Bone marrow (tissue), 2 donors: ENCODE measurements at places on chromosomes 4 and X.

- no peak for DNase-seq
Measured at GRCh38 chr4:185592845-185593488, 57.7 kb upstream of the PDLIM3 start.

GRCh38 chrX:118116713-118117550 is at the start of gene KLHL13:
Gene KLHL13 (minus strand): TSS chrX:118116810. CDS start chrX:118028473, 88,337 bp downstream.
- DNase-seq: peak; percentile 18

DNA sequence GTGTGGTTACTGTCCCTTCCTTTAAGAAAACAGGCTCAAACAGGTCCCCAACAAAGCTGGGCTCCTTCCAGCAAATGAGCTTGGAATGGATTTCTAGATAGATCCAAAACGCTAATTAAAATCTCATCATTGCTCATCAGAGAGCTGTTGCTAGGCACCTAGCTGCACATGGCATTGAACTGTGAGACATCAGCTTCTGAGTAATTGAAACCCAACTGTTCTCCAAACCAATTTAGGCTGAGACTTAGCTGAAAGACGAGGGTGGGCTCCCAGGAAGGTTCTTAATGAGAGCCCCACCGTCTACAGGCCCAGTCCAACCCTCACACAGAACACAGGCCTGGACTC is 59.1 kb downstream of the FAM184B start:
- no peak for DNase-seq

DNA sequence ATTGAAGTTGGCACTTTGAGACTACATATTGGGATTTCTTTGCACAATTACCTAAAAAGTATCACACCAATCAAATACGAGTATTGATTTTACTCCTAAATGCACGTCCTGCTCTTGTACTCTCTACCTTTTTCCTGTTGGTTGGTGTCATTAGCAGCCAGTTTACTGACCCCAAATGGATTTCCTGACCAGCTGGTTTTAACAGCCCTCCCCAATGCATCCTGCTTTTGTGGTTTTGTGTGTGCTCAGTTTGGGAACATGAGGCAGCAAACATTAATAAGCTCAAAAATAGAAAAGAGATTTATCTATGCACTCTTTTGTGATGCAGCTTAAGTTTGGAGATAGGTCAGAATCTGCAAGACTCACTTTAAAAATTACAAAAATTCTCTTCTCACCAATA is 230.3 kb downstream of the MAPK10 start:
- no peak for DNase-seq

- no peak for DNase-seq
Measured at GRCh38 chrX:13000301-13000811, 25.4 kb downstream of the TMSB4X start.

DNA sequence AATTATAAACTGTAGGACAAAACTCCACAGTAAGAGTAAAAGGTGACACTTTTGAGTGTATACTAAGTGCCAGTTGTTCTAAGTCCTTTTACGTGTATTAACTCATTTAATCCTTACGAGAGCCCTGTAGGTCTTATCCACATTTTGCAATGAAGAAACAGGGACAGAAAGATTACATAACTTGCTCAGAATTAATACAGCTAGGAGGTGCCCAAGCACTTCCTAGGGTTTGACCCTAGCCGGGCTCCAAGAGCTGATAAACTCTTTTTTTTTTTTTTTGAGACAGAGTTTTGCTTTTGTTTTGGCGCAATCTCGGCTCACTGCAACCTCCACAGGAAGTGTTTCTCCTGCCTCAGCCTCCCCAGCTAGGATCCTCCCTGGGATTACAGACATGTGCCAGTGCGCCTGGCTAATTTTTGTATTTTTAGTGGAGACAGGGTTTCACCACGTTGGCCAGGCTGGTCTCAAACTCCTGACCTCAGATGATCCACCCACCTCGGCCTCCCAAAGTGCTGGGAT is 110.4 kb downstream of the UBE2K start:
- no peak for DNase-seq

GRCh38 chr4:71270901-71271300 is 67.9 kb upstream of the SLC4A4 start:
- peak; percentile 16 for DNase-seq

DNA sequence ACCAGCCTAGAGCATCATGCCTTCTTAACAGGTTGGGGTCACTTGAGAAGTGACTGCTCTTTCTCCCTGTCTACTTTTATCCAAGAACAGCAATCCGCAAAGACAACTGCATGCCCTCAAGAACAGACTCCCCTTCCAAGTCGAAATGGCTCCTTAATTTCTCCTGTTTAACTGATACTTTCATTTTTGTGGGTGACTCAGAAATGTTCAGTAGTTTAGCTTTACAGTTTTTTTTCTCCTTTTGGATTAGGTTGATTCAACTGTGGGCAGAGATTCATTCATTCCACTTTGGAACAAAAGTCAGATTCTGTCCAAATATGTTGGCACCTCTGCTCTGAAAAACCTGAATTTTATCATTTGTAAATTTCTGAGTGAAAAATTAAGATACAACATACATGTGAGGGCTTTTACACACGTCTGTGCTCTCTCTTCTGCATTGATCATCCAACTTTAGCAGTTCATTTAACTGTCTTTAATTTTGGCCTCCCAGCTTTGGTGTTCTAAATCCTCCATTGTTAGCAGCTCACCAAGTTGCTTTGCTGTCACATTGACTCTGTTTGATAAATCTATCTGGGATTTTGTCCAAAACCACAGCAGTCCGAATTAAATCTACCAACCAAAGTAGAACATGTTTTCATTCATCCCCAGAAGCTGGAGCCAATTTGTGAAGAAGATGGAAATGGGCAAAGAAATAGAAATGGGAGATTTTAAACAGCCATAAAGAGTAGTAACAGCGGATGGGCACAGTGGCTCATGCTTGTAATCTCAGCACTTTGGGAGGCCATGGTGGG is 50.0 kb downstream of the HOPX start:
- DNase-seq: no peak
